ENCODE measurements at places on chromosomes 11 and 22.

- no peak for DNase-seq
Measured at GRCh38 chr11:79047321-79047720, 393.5 kb downstream of the TENM4 start.

- peak; percentile 77 for DNase-seq
Measured at GRCh38 chr11:117818041-117818873, 6.3 kb downstream of the FXYD2 start.

DNA sequence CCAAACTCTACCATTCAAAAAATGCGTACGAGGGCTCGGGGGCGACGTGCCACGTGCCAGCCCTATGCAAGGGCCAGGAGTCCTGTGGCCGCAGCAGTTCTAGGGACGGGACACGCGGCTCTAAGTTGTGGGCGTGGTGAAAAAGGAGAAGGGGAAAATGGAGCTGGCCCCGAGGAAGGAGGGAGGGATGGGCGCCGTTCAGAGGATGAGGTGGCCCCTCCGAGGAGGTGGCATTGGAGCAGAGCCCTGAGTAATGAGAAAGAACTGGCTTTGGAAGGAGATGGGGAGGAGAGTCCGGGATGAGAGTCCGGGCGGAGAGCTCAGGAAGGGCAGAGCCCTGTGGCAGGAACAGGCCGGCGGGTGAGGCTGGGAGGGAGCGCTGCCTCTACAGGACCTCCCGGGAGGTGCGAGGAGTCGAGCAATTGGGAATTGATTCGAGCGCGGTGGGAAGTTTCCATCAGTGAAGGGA lies 21.0 kb downstream of the OTUB1 start:
- DNase-seq, result no peak

DNA sequence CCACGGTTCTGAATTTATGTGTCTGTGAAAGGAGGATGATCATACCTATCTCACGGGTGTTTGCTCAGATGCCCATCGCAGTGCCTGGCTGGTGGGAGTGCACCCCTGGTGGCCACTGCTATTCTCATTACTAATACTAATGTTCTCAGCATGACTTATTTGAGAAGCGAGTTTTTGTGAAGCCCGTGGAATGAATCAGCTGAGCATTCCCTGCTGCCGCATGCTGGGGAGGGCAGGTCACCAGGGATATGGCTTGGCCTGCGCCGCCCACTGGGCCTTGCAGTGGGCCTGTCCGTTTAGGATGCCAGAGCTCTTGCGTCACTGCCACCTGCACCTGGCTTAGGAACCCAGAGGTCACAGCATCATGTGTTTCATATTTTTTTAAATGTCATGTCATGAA lies 16.9 kb downstream of the CTTN start:
- no peak for DNase-seq

GRCh38 chr11:124454552-124454951 lies 9.1 kb upstream of the OR8B8 start:
- DNase-seq, result no peak
